Upper lobe of left lung (tissue), 6 donors: ENCODE measurements at places on chromosomes 16 and 17. TPM values are rescaled to one million over a fixed set of nuclear protein-coding genes. Genes with fewer than 3 reads are reported as not detected.

CKLF gene
- total RNA-seq = 18.2 TPM

XAF1 gene
- total RNA-seq = 96.1 TPM

- no peak overlapping the region for H3K4me3 ChIP-seq
- H3K27ac ChIP-seq = no peak overlapping the region
- H3K27me3 ChIP-seq = no peaks in the 10 kb centered on the region
- no peaks in the 10 kb centered on the region for H3K36me3 ChIP-seq
- no peak for DNase-seq
These were observed 7.8 kb upstream of the TEX2 start for GRCh38 chr17:64270885-64271284.

DNA sequence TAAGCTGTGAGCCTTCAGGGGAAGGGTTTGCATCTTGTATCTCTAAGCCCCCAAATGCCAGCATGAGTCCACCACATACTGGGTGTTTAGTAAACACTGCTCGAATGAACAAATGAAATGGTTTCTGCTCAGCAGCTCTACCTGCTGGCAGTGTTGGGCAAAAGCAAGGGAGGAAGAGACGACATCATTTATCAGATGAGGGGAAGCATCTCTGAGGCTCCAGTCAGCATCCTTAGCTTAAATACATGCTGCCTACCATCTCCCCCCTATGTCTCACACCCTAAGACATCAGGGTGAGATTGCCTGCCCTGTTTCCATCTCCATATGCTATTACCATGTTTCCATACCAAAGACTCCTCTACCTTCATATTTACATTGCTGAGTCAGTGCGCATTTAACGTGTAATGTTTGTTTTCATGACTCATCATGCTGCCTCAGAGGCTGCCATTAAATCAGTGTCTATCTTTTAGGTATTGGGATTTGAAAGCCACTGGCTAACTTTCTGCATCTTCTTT is 379.8 kb downstream of the UTP18 start:
- DNase-seq = no peak
- no peak overlapping the region for H3K27ac ChIP-seq
- no peak overlapping the region for H3K4me3 ChIP-seq
- no peaks in the 10 kb centered on the region for H3K4me1 ChIP-seq
- H3K36me3 ChIP-seq = no peaks in the 10 kb centered on the region
- H3K27me3 ChIP-seq = no peaks in the 10 kb centered on the region

DNA sequence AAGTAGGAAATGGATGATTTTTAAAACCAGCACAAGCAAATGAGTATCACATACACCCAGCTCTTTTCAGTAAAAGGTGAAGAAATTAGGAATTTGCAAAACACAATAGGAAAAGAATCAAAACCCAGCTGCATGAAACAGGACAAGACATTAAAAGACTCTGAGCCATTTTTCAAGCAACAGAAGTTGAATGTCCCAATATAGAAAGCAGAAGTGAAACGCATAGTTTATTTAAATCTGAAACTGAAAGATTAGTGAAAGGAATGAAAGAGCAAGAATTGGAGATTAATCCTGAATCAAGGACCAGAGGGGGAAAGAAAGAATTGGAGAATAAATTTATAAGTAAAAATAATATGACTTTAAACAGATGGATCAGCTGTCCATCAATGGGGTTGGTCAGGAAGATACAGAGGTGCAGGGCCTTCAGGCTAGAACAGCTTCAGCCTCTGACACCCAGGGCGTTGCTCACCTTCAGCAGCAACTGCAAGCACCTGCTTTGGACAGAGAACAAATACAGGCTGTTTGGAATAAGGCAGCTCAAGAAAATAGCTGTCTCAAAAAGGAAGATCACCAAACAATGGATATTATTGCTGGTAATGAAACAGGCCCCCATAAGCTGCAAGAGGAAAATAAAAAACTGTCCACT is 3.9 kb upstream of the ARHGAP17 start:
- H3K4me3 ChIP-seq = no peak overlapping the region
- H3K27me3 ChIP-seq = no peaks in the 10 kb centered on the region

DNA sequence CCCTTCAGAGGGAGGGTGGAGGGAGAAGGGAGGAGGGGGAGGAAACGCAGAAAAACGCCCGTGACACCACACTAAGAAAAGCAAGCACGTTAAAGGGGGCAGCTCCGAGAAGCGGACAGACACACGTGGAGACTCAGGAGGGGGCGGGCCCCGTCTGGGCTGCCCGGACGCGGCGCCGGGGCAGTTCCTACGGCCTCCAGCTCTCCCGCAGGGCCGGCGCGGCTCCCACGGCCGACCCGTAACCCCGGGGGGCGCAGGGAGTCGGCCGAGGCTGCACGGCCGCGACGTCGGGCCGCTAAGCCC is 362 bp downstream of the KLHDC4 start:
- no peak for DNase-seq
- peak overlapping the region; percentile 96 for H3K27ac ChIP-seq
- peaks cover 30% of the 10 kb centered on the region for H3K4me1 ChIP-seq
- H3K36me3 ChIP-seq = peaks cover 24% of the 10 kb centered on the region
- no peaks in the 10 kb centered on the region for H3K27me3 ChIP-seq
- H3K4me3 ChIP-seq = peak overlapping the region; percentile 95

DNA sequence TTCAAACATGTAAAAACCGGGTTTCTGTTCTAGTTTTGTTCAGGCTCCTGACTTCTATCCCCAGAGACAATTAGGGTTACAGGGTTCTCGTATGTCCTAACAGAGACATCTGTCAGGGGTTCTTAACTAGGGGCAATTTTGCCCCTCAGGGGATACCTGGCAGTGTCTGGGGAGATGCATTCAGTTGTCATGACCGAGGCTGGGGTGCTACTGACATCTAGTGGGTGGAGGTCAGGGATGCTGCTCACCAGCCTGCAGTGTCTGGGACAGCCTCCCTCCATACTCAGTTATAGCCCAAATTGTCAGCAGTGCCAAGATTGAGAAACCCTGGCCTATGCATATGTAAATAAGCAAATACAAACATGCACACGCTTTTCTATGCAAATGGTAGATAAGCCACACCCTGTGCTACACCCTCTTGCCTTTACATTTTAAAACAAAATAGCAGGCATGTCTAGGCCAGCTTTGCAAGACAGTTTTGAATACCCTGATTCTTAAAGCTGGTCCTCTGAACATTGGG is 37.4 kb downstream of the CLEC16A start:
- no peak overlapping the region for H3K27ac ChIP-seq
- no peak for DNase-seq
- H3K27me3 ChIP-seq = no peaks in the 10 kb centered on the region
- H3K36me3 ChIP-seq = peaks cover 10% of the 10 kb centered on the region

GRCh38 chr17:80477647-80478478 is 1.5 kb upstream of the NPTX1 start:
- H3K4me1 ChIP-seq = peaks cover 40% of the 10 kb centered on the region
- no peak overlapping the region for H3K27ac ChIP-seq
- H3K4me3 ChIP-seq = peak overlapping the region; percentile 27
- no peaks in the 10 kb centered on the region for H3K36me3 ChIP-seq
- peaks cover 2% of the 10 kb centered on the region for H3K27me3 ChIP-seq
- DNase-seq = no peak

GRCh38 chr16:11394593-11394960 is 49.3 kb downstream of the RMI2 start:
- H3K27me3 ChIP-seq = no peaks in the 10 kb centered on the region
- no peak for DNase-seq
- no peak overlapping the region for H3K27ac ChIP-seq

- no peaks in the 10 kb centered on the region for H3K27me3 ChIP-seq
- no peak overlapping the region for H3K27ac ChIP-seq
- H3K4me1 ChIP-seq = peaks cover 7% of the 10 kb centered on the region
These were observed 17.1 kb upstream of the C17orf113 start for GRCh38 chr17:42067371-42068091.

DNA sequence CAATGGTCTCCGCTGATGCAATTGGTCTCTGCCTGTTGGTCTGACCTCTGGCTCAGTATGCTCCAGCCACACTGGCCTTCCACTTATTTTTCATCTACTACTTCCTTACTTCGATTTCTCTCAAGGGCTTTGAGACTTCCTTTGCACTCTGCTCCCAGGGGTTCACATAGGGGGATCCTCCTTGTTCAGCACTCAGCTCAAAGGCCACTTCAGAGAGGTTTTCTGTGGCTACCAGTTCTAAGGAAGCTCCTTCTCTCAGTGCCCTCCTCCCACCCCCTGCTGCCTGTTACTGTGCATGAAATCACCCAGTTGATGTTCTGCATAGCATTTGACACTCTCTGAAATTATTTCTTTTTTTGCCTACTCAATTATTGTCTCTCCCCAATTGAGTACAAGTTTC is 476.4 kb downstream of the HS3ST3B1 start:
- no peak overlapping the region for H3K27ac ChIP-seq
- no peak for DNase-seq
- no peaks in the 10 kb centered on the region for H3K36me3 ChIP-seq
- H3K4me3 ChIP-seq = no peak overlapping the region
- no peaks in the 10 kb centered on the region for H3K4me1 ChIP-seq

DNA sequence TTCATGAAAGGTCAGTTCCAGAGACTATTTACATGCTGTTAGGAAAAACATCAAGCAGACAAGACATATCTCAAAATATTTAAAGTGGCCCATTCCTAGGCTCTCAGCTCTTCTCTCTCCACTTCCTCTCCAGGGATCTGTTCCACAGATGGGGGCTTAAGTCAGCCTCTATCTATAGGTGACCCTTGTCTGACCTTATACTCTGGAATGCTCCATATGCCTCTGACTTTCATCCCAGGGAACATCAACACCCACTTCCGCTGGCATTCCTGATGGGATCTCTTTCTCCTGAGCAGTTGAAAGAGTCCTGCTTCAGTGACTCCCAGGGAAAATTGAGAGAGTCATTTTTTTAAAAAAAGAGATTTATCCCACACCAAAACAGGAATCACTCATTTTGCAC is 11.5 kb upstream of the WIPI1 start:
- no peak for DNase-seq
- no peaks in the 10 kb centered on the region for H3K36me3 ChIP-seq
- no peak overlapping the region for H3K27ac ChIP-seq
- H3K4me3 ChIP-seq = no peak overlapping the region
- H3K4me1 ChIP-seq = no peaks in the 10 kb centered on the region
- no peaks in the 10 kb centered on the region for H3K27me3 ChIP-seq

GRCh38 chr17:16352667-16353316 is 477 bp downstream of the CENPV start:
- H3K36me3 ChIP-seq = peaks cover 4% of the 10 kb centered on the region
- peak; percentile 92 for DNase-seq
- H3K4me1 ChIP-seq = peaks cover 16% of the 10 kb centered on the region
- H3K27me3 ChIP-seq = peaks cover 5% of the 10 kb centered on the region
- peak overlapping the region; percentile 75 for H3K27ac ChIP-seq
